Activated CD8-positive, alpha-beta T cell treated with anti-CD3 and anti-CD28 coated beads, Interleukin-2, amount 10 ng/mL, durations not matched to agents 7 days and 5 days (primary cell): ENCODE measurements at places on chromosomes 4 and X.

- DNase-seq, result no peak
Measured at GRCh38 chrX:73830489-73831414, 267.8 kb downstream of the CHIC1 start.

GRCh38 chrX:118989886-118990285 lies 15.5 kb downstream of the LONRF3 start:
- no peak for DNase-seq

DNA sequence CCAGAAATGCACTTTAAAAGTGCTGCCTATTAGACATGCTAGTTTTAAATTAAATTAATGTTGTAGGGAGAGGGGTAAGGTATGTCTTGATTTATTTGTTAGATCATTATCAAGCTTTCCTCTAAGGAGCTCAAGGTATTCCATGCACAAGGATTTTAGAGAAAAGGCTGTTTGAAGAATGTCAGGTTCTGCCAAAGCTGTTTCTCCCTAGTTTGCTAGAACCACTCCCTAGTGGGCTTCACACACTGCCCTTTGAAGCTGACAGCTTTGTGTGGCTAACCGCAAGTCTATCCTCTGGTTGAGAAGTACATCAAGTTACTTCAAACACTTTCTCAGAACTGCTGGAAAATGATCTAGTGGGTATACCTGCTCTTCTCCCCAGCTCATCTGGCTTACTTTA lies 32.3 kb downstream of the RASL11B start:
- DNase-seq, result peak; percentile 47

- DNase-seq, result no peak
Measured at GRCh38 chrX:13357925-13358324, 38.1 kb upstream of the ATXN3L start.

GRCh38 chr4:10715135-10715534 lies 30.6 kb upstream of the CLNK start:
- no peak for DNase-seq

GRCh38 chr4:173448103-173448502 lies 49.2 kb upstream of the SCRG1 start:
- DNase-seq, result no peak

GRCh38 chrX:133786382-133786781 lies 199.0 kb downstream of the GPC3 start:
- no peak for DNase-seq

DNA sequence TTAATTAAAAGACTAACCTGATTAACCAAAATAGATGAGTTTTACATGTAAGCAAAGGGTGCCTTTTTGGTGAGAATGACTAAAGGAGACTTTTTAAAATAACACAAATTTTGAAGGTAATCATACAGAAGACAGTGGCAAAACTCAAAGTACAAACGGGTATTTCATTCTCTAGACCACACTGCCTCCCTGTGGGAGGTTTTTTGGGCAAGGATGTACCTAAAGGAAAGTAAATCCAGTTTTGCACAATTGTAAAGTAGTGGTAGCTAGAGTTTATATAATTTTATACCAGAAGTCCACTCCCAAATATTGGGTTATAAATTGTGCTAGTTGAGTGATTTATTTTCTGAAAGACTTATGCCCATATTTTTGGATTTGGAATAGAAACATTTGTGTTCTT lies 201.0 kb downstream of the PAPSS1 start:
- no peak for DNase-seq

GRCh38 chr4:11230866-11231265 lies 197.8 kb downstream of the HS3ST1 start:
- no peak for DNase-seq

DNA sequence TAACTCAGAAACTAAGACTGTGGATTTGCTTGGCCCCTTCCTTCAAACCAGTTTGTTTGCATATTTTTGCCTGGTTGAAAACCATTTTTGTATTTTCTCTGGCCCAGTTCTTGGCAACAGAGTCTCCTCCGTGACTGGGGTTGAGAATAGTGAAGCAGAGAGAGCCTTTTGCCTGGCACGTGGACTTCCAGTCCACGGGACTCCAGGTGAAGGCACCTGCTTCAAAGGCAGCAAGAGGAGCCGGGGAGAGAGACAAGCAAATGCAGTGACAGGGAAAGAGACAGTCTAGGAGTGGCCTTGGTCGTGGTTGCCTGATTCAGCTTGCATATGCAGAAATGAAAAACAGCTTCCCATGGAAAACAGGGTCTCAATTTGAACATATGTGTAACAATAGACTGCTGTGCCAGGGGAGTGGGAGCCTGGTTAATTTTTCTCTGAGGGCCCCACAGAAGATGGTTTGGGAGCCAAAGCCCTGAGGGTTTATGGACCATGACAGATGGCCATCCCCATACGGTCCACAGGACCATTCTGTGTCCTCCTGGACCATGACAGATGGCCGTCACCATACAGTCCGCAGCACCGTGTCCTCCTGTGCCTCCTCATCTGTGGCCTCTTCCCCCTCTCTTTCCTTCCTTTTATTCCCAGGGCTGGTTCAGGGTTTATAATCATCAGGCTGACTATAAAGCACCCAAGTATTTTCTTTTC lies 272.2 kb upstream of the RASGEF1B start:
- no peak for DNase-seq

- DNase-seq, result no peak
Measured at GRCh38 chr4:61575796-61576195, 375.7 kb downstream of the ADGRL3 start.

DNA sequence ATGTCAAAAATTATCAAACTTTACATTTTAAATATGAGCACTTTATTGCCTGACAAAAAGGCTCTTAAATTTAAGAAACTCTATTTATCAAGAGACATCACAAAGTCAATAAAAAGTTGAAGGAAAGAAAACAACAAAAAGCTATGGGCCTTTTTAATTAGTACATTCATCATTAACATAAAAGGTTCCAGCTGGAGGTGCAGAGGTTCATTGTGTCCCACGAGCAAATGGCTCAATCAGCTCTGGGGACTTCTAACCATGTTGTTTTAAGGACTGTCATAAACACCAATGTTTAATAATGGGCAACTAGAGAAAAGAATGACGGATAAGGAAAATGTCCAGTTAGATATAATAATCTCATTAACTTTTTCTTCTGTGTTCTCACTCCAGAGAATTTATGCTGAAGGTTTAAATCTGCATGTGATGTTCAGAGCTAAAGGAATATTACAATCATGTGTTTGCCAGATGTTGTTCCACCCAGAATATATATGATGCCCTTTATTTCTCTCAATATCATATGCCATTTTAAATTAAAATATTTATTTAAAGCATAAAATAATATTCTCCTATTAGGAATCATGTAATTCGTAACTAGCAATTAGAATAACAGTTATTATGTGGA lies 840.3 kb upstream of the ADGRL3 start:
- DNase-seq, result no peak

- no peak for DNase-seq
Measured at GRCh38 chr4:152340818-152341217, 195.1 kb downstream of the FBXW7 start.

- DNase-seq, result no peak
Measured at GRCh38 chr4:1373892-1374705, 27.1 kb downstream of the UVSSA start.

- DNase-seq, result no peak
Measured at GRCh38 chrX:137600769-137601168, 34.8 kb downstream of the ZIC3 start.

- no peak for DNase-seq
Measured at GRCh38 chrX:82196866-82197265, 995.0 kb downstream of the SH3BGRL start.

- DNase-seq, result no peak
Measured at GRCh38 chr4:167787231-167787630, 305.1 kb upstream of the ANXA10 start.

- DNase-seq, result no peak
Measured at GRCh38 chr4:98406819-98407218, 145.6 kb downstream of the RAP1GDS1 start.

DNA sequence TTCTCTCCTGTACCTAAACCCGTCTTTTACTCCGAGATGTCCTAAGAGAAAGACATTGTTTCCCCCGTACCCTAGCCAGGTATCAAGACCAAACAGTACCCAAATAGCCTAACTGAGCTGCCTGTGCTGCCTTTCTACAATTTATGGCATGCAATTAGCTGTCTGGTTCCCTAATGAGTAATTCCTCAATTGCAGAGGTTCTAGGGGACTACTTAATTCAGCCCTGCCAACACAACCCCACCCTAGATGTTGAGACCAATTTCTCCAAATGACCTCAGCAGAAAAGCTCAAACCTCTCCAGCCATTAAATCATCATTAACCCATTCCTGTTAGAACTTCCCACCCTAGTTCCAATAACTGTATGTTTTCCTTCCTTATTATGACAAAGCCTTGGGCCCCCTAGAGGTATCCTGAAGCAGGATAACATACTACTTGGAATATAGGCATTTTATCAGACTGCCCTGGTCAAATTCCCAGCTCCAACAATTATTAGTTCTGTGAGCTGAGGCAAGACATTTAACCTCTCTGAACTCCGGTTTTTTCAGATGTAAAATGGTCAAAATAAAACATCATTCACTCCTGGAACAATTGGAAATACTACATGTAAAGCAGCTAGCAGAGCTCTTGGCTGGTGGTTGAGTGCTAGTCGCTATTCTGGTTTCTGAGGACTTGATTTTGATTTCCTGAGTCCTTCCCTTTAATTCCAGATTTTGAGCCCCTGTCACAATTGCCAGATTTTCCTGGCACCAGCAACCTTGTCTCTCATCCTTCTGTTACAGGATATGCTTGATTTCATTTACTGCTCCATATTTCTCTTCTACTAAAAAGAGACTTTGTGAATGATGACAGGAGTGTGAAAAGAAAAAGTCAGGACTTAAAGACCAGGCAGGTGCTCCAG lies 244.6 kb upstream of the TENM3 start:
- DNase-seq, result no peak

DNA sequence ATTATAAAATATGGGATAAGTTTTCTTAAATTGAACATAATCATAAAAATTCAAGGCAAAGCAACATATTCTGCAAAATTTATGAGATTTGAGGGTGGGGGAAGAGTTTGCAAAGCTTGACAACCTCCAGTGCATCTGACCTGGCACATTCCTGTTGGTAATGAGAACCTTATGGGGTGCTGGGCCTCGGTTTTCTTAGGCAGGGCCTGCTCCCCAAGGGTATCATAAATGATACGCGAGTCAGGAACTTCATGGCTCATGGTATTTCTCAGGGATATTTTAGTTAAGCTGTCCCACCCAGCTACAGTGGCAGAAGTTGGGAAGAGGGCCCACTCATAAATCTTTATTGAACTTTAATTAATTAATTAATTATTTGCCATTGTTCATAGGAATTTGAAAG lies 13.2 kb downstream of the AFF2 start:
- DNase-seq, result no peak

GRCh38 chr4:97500423-97500822 lies 642.9 kb downstream of the STPG2 start:
- no peak for DNase-seq

DNA sequence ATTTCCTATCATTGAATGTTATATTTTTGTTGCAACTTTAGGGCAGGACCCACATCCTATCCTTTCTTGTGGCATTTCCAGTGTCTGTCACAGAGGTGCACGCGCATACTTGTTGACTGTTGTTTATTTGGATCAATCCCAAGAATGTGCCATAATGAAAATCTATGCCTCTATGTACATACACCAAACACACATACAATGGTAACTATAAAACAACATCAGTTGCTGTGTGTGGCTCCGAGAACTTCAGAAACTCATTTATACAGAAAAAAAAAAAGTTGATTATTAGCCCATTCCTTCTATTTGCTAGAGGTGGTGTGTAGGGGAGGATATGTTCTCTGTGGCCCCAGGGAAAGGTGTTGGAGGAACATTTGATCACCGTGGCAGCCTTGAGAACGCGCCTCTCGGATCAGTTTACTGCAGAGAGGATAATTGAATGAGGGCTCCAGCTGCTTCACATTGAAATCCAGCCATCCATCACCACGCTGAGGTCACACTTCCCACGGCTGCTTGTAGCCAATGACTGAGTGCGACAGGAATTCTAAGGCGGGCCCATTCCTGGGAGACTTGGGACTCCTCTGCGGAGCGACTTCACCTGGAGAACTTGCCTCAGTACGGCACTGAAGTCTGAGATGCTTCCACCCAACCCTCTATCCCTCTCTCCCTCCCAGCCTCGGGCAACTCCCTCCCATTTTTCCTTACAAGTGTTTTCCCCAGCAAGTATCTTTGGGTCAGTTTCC lies 19.5 kb downstream of the SMPX start:
- DNase-seq, result no peak

DNA sequence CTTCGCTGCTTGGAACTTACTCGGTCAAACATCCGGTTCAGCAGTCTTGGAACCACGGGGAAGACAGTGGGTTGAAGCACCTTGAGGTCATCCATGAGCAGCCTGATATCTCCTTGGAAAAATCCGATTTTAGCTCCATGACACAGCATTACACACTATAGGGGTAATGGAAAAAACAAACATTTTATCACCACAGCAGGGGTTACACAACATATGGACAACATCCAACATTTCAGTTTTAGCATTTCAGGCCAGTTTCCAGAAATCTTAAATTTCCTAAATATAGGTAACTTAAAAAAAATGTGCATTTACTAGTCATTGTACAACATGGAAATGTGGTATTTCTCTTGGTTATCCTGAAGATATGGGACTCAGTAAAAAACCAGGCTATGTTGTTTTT lies 34.4 kb upstream of the CENPU start:
- no peak for DNase-seq

- DNase-seq, result no peak
Measured at GRCh38 chrX:49137492-49137891, 14.0 kb upstream of the GPKOW start.

- no peak for DNase-seq
Measured at GRCh38 chr4:160180211-160180610, 1077.3 kb downstream of the RAPGEF2 start.

- no peak for DNase-seq
Measured at GRCh38 chr4:78654807-78655206, 103.2 kb downstream of the ANXA3 start.

DNA sequence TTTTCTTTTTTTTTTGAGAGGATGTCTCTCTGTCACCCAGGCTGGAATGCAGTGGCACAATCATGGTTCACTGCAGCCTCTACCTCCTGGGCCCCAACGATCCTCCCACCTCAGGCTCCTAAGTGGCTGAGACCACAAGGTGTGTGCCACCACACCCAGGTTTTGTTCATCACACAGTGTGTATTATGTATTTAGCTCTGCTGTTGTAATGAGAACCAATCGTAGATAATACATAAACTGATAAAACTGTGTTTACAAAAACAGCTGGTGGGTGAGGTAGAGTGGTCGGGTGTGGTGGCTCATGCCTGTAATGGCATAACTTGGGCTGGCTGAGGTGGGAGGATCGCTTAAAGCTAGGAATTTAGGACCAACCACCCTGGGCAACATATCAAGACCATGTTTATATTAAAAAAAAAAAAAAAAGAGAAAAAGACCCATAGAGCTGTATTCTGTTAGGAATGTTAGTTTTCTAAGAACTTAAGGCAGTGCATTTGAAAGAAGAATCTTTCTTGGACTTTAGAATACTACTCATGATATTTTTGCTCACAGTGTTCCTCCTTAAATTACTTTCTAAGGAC lies 34.9 kb downstream of the POLR2B start:
- no peak for DNase-seq

DNA sequence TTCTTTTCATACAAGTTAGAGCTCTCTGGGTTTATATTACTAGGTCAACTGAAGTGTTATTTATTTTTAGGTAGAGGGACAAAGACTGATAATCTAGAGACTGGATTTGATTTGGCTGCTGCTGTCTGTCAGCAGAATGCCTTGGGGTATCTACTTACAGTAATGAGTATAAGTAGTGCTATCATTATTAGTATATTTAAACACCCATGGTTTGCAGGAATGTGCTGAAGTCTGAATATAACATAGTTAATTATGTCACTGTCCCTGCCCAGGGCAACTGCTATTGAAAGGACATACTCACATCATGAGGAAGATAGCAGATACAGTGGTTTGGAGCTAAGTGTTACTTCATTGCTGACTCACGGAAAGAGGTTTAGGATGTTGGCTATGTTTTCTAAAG lies 76.2 kb downstream of the PRRG1 start:
- DNase-seq, result no peak
